ENCODE measurements at places on chromosomes 3 and 15.

- DNase-seq: no peak
Measured at GRCh38 chr3:69821133-69821532, 81.9 kb downstream of the MITF start.

- DNase-seq: no peak
Measured at GRCh38 chr15:71136159-71136783, 21.0 kb downstream of the THSD4 start.

- no peak for DNase-seq
Measured at GRCh38 chr15:57031082-57031481, 112.6 kb downstream of the TCF12 start.

GRCh38 chr3:143963946-143964345 lies 7.7 kb upstream of the DIPK2A start:
- DNase-seq: no peak

GRCh38 chr3:79497447-79498111 lies 270.2 kb downstream of the ROBO1 start:
- no peak for DNase-seq

DNA sequence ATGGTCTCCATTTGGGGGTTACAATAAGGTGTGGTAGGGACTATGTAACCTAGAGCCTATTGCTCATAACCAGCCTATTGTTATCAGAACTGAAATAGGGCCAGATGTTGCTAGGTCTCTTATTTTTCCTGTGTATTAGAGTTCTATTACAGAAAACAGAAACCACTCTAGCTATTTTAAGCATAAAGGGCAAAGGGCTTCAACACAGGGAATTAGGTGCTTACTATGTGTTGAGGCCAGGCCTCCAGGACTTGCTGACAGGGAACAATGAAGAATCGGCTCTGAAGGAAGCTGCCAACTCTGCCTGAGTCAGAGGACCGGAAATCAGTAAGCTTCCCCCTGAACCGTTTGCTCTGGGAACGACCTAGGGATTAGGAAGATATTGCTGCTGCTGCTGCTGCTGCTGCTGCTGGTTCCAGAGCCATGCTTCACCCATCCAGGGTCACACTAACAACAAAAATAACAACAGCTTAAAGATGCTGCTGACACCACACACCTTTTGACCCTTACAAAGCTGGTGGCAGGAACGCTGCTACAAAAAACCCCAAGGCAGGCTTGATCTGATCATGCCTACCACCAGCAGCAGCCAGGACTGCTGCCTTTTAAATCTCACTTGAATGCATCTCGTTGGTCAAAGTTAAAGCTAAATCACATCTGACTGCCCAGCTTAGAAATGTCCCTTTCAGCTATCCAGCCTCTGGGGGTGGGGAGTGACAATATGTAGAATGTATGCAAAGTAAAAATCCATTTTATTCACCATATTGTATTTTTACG lies 276.9 kb upstream of the IL12A start:
- DNase-seq: no peak

DNA sequence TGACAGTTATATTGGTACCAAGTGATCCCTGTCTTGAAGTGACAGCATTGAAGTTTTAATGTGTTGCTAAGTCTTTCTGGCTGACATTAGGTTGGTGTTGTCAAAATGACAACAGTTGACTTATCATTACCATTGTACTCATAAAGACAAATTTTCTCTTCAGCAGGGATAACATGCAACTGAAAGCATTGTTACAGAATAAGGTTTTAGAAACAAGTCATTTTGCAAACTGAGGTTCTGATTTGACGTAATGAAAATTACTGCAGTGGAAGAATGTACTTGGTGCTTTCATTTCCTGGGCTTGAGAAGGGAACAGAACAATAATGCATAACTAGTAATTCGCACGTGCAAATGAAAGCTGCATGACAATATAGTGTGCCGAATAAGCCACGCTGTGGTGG lies 75.1 kb downstream of the MOBP start:
- no peak for DNase-seq

- DNase-seq: peak; percentile 11
Measured at GRCh38 chr3:141680620-141681389, 57.3 kb upstream of the RNF7 start.

- no peak for DNase-seq
Measured at GRCh38 chr15:40069178-40070165, 30.5 kb upstream of the SRP14 start.

- DNase-seq: no peak
Measured at GRCh38 chr15:100661156-100661555, 58.8 kb downstream of the ASB7 start.

DNA sequence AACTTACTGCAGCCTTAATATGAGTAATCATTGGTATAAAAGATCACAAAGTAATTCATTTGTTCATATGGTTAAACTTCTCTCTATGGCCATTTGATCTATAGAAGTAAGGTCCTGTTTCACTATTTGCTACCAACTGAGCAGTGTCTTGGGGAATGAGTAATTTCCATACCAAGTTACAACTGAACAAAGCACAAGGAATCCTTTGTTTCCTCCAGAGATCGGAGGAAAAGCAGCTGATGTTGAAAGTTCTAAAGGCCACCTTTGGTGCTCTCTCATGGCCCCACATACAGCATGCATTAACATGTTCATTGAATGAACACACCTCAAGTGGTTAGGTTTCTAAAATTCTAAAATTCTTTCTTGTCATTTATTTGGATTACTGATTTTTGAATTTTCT lies 7.1 kb upstream of the CNTN3 start:
- DNase-seq: no peak

DNA sequence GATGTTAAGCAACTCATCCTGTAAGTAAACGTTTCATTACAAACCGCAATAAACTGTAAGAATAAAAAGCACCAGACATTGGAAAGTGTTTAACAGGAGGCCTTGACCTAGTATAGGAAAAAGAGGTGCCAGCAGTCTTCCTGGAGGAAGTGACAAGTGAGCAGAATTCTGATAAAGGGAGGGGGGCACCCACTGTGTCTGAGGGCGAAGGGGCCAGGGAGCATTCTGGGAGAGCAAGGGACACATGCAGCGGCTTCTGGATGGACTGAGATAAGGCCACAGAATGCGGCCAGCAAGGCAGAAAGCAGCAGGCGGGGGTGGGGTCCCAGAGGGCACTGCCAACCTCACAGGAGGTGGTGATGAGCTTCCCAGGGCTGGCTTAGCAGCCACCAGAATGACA lies 80.2 kb downstream of the MTHFS start:
- no peak for DNase-seq

DNA sequence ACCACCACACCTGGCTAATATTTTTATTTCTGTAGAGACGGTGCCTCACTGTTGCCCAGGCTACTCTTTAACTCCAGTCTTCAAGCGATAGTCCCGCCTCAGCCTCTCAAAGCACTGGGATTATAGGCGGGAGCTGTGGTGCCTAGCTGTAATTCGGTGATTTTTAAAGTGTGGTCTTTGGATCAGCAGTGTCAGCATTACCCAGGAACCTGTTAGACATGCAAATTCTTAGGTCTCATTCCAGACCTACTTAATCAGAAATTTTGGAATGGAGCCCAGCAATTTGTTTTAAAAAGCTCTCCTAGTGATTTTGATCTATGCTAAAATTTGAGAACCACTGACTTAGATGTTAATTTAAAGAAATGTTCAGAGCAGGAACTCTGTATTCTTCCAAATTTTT lies 51.9 kb downstream of the GOLM2 start:
- DNase-seq: no peak

Measured in CD4-positive, alpha-beta T cell treated with Interleukin-17A for 1 hour (primary cell).